ENCODE measurements at places on chromosomes 4 and X.
A peak's percentile ranks its signal among the peaks of the same experiment; 100 is the strongest.

GRCh38 chrX:42274151-42274550 is 350.8 kb upstream of the CASK start:
- no peaks in the 10 kb centered on the region for H3K4me1 ChIP-seq
- H3K36me3 ChIP-seq: no peaks in the 10 kb centered on the region
- no peak overlapping the region for H3K4me3 ChIP-seq
- H3K27me3 ChIP-seq: no peaks in the 10 kb centered on the region
- DNase-seq: no peak

GRCh38 chrX:50067435-50068284 is 133.1 kb downstream of the AKAP4 start:
- H3K27ac ChIP-seq: no peak overlapping the region
- H3K4me3 ChIP-seq: no peak overlapping the region
- H3K27me3 ChIP-seq: no peaks in the 10 kb centered on the region
- no peak for DNase-seq

- no peak overlapping the region for H3K27ac ChIP-seq
- no peaks in the 10 kb centered on the region for H3K27me3 ChIP-seq
- H3K4me1 ChIP-seq: no peaks in the 10 kb centered on the region
- no peaks in the 10 kb centered on the region for H3K36me3 ChIP-seq
- H3K4me3 ChIP-seq: no peak overlapping the region
- no peak for DNase-seq
These were observed 17.1 kb upstream of the PCDH10 start for GRCh38 chr4:133131829-133132460.

- DNase-seq: no peak
- no peaks in the 10 kb centered on the region for H3K27me3 ChIP-seq
- no peaks in the 10 kb centered on the region for H3K36me3 ChIP-seq
- no peak overlapping the region for H3K4me3 ChIP-seq
These were observed 510.0 kb upstream of the HTR2C start for GRCh38 chrX:114073926-114074325.

DNA sequence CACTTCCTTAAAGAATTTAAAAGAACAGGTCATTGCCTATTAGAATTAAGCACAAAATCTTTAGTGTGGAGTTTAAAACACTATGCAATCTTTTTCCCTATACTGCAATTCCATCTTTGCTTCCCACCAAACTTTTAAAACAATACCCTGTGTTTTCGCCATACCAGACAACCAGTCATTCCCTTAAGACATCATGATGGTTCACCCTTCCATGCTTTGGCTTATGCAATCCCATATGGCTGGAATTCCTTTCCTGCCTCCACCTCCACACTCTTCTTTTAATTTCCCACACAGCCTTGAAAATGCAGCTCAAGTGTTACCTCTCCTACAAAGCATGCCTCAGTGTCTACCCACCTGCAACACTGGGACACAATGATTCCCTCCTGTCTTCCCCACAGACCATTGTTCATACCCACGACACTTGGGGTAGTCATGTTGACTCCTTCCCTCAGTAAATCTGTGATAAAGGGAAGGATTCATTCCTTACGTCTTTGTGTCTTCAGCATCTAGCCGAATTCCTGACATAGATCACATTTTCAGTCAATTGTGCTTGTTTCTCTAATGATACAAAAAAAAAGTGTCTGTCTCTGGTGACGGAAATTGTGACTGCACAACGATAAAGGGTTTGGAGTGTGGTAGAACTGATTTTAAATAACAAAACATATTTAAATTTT is 166.3 kb downstream of the FNIP2 start:
- no peaks in the 10 kb centered on the region for H3K36me3 ChIP-seq
- H3K4me1 ChIP-seq: no peaks in the 10 kb centered on the region
- DNase-seq: no peak
- H3K27me3 ChIP-seq: no peaks in the 10 kb centered on the region

- peaks cover 21% of the 10 kb centered on the region for H3K4me1 ChIP-seq
- no peak overlapping the region for H3K27ac ChIP-seq
- H3K4me3 ChIP-seq: no peak overlapping the region
These were observed 12.8 kb upstream of the FAM200B start for GRCh38 chr4:15668566-15669435.

DNA sequence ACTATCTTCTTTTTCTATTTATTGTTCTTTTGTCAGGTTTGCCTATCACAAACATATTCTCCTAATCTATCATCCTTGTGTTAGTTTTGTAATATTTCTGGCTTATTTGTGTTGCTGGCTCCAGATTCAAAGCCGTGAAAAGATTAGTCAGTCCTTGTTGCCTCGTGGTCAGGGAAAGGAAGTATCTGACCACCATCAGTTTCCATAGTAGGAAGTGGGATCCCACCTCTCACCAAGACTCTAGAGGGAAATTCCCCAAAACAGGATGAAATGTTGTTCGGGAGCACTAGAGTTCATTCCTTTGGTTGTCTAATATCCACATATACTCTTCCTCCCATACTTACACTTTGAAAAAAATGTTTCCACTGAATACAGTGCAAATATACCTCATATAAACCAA is 131.0 kb upstream of the HUWE1 start:
- H3K4me3 ChIP-seq: no peak overlapping the region
- no peaks in the 10 kb centered on the region for H3K36me3 ChIP-seq
- H3K27ac ChIP-seq: no peak overlapping the region
- no peaks in the 10 kb centered on the region for H3K4me1 ChIP-seq

DNA sequence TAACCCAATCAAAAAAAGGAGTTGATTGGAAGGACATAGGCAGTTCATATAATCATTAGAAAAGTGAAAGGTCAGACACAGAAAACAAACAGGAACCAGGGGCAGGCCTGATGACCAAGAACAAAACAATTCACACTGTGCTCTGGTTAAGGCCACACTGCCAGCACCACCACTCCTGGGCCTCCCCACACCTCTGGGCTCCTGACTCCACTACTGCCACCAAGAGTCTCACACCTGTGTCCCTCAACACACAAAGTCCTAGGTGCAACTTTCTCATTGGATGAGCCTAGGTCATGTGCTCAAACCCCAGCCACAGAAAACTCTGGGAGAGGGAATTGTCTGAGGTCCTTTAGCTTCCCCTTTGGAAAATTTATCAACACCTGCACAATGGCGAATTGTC is 11.1 kb upstream of the FAM9C start:
- H3K27me3 ChIP-seq: no peaks in the 10 kb centered on the region
- no peak overlapping the region for H3K27ac ChIP-seq
- H3K36me3 ChIP-seq: no peaks in the 10 kb centered on the region
- no peak for DNase-seq

GRCh38 chr4:114264877-114265291 is 285.4 kb upstream of the ARSJ start:
- DNase-seq: no peak
- no peaks in the 10 kb centered on the region for H3K27me3 ChIP-seq
- H3K4me1 ChIP-seq: no peaks in the 10 kb centered on the region
- H3K4me3 ChIP-seq: no peak overlapping the region
- H3K36me3 ChIP-seq: no peaks in the 10 kb centered on the region

GRCh38 chr4:155060419-155060818 is 148.0 kb upstream of the NPY2R start:
- H3K27me3 ChIP-seq: no peaks in the 10 kb centered on the region
- no peak overlapping the region for H3K4me3 ChIP-seq
- peak; percentile 16 for DNase-seq
- no peaks in the 10 kb centered on the region for H3K4me1 ChIP-seq

DNA sequence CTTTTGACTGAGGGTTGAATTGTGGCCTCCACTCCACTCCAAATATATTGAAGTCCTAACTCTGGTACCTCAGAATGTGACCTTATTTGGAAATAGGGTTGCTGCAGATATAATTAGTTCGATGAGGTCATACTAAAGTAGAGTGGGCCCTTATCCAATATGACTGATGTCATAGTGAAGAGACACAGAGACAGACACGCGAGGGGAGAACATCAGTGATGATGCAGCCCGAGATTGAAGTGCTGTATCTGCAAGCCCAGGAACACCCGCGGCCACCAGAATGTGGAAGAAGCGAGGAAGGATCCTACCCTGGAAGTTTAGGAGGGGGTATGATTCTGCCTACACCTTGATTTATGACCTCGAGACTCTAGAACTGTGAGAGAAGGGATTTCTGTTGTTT is 279.0 kb downstream of the ANKRD50 start:
- peaks cover 11% of the 10 kb centered on the region for H3K4me1 ChIP-seq
- no peaks in the 10 kb centered on the region for H3K27me3 ChIP-seq
- DNase-seq: no peak
- no peak overlapping the region for H3K27ac ChIP-seq
- no peaks in the 10 kb centered on the region for H3K36me3 ChIP-seq

- H3K27me3 ChIP-seq: peaks cover 12% of the 10 kb centered on the region
- DNase-seq: peak; percentile 53
- H3K27ac ChIP-seq: no peak overlapping the region
- no peaks in the 10 kb centered on the region for H3K4me1 ChIP-seq
- no peaks in the 10 kb centered on the region for H3K36me3 ChIP-seq
- no peak overlapping the region for H3K4me3 ChIP-seq
These were observed 14.1 kb downstream of the HPSE start for GRCh38 chr4:83320548-83320947.

DNA sequence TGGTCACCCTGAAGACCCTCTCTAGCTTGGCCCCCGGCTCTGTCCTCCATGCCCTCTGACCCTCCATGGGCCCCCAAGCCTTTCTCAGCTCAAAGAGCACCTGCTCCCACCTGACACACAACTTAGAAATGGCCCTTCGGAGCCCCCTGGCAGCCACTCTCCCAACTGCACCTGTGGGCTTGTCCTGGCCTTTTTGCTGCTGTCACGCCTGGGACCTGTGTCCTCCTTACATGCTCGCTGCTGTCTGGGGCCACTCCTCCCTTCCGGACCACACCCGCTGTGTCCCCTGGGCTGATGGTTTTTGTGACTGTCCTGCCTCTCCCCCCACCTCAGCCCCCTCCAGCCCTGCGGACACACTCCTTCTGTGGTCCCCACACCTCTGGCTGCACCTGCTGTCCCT is 106.2 kb upstream of the AFAP1 start:
- H3K4me3 ChIP-seq: no peak overlapping the region
- no peaks in the 10 kb centered on the region for H3K36me3 ChIP-seq
- H3K27ac ChIP-seq: no peak overlapping the region
- no peak for DNase-seq

- no peaks in the 10 kb centered on the region for H3K36me3 ChIP-seq
- DNase-seq: no peak
- no peaks in the 10 kb centered on the region for H3K4me1 ChIP-seq
- no peak overlapping the region for H3K27ac ChIP-seq
These were observed 268.5 kb downstream of the PRDM5 start for GRCh38 chr4:120653804-120654573.

- H3K4me3 ChIP-seq: no peak overlapping the region
- no peak overlapping the region for H3K27ac ChIP-seq
- H3K36me3 ChIP-seq: no peaks in the 10 kb centered on the region
- no peaks in the 10 kb centered on the region for H3K27me3 ChIP-seq
These were observed 4.4 kb downstream of the TASL start for GRCh38 chrX:30573125-30573524.

DNA sequence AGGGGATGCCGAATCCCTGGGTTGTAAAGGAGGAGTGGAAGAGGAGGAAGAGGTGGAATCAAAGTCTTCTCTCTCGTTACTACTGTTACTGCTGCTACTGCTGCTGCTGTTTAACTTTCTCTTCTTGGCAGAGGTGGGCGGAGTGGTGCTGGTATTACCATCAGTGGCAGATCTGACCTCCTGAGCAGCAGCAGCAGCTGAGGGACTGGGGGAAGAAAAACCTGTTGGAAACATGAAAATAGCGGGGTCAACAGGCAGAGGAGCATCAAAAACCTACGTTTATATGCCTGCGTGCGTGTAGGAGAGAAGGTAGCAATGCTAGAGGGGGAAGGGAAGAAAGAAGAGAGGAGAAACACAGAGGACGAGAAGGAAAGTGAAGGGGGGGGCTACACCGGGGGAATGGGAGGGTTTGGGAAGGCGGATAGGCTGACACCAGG is 339 bp downstream of the CUL4B start:
- H3K4me1 ChIP-seq: peaks cover 37% of the 10 kb centered on the region
- DNase-seq: peak; percentile 13
- H3K36me3 ChIP-seq: peaks cover 4% of the 10 kb centered on the region
- peak overlapping the region; percentile 72 for H3K4me3 ChIP-seq

DNA sequence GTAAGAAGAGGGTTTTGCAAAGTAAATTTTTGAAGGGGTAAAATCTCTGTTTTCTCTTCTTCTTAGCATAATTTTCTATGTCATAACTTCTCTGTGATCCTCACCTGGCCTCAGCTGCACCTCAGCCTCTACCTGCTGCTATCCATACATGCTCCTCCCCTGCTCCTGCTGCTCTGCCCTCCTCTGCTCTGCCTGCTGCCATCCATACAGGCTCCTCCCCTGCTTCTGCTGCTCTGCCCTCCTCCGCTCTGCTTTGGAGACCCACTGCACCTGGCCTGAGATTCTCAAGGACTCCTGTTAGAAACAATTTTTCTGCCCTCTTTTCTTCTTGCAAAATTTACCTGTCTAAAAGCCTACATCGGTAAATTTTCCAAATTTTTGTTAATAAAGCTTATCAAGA is 388.6 kb upstream of the PITX2 start:
- DNase-seq: no peak
- H3K27ac ChIP-seq: no peak overlapping the region
- H3K27me3 ChIP-seq: no peaks in the 10 kb centered on the region
- H3K36me3 ChIP-seq: no peaks in the 10 kb centered on the region
- no peaks in the 10 kb centered on the region for H3K4me1 ChIP-seq

GRCh38 chr4:120435179-120435578 is 368.5 kb upstream of the MAD2L1 start:
- H3K4me3 ChIP-seq: no peak overlapping the region
- no peak for DNase-seq
- no peaks in the 10 kb centered on the region for H3K27me3 ChIP-seq
- no peaks in the 10 kb centered on the region for H3K4me1 ChIP-seq

GRCh38 chr4:22485737-22486136 is 30.1 kb downstream of the ADGRA3 start:
- no peaks in the 10 kb centered on the region for H3K27me3 ChIP-seq
- no peak overlapping the region for H3K4me3 ChIP-seq
- peak overlapping the region; percentile 10 for H3K27ac ChIP-seq
- no peak for DNase-seq
- no peaks in the 10 kb centered on the region for H3K36me3 ChIP-seq
